Tongue (tissue), 3 donors: ENCODE measurements at places on chromosomes 2 and 18. TPM values are rescaled to one million over a fixed set of nuclear protein-coding genes. Genes with fewer than 3 reads are reported as not detected.

- DNase-seq, result no peak
Measured at GRCh38 chr2:124121760-124122275, 96.7 kb downstream of the CNTNAP5 start.

DNA sequence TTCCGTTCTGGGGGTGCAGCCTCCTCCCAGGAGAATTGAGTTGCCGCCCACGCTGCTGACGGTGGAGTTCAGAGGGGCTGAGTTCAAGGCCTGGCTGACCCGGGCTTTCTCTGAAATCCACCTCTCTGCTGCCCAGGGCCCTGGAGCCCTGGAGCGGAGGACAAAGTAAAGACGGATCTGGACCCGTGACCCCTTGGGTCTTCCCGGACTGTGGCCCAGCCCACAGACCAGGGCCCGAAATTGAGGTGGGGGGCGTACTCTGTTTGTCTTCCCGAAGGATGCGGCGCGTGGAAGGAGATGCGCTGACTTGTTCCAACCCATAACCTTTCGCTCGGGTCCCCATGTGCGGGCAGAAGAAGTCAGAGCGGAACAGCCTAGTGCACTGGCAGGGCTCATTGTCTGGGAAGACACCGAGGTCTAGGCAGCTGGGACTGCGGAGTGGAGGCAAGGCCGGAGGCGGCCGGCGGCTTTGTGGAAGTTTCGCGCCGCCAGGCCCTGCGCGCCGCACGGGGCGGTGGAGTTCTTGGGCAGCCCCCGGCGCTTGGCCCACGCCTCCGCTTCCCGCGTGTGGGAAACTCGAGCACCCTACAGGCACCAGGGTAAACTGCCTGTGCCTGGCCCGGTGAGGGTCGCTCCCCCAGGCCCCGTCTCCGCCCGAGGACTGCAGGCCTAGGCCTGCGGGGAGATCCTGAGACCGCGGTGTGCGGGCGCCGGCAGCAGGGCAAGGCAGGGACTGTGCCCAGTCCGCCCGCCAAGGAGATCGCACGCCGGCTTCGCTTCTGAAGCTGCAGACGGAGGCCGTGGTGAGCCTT is 9.8 kb downstream of the POU3F3 start:
- no peak for DNase-seq

- no peak for DNase-seq
Measured at GRCh38 chr2:172736424-172737174, 954 bp downstream of the RAPGEF4 start.

DNA sequence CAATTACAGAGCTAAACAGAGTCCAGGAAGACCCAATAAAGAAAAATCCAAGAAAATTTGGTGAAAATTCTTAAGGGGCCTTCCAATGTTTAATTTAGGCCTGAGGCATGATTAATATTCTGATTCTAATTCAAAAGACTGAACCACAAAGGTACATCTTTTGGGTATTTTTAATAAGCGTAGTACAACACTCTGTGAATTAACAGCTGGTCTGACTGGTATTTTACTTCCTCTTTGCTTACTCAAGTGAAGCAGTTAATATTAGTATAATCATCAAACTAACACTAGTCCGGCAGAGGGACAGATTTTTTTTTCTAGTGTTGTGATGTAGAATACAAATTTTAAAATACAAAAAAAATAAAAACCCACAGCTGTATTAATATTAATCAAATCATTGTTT is 652.9 kb downstream of the NR4A2 start:
- DNase-seq, result no peak

GRCh38 chr2:2238726-2239269 is 92.3 kb downstream of the MYT1L start:
- peak; percentile 21 for DNase-seq

CFAP65 gene
- not detected for total RNA-seq

ACADL gene
- 8.6 TPM for total RNA-seq

FAP gene
- total RNA-seq, result 50.0 TPM
